Activated naive CD8-positive, alpha-beta T cell treated with anti-CD3 and anti-CD28 coated beads, Interleukin-2, amount 50 U/mL, for 16 hours (primary cell): ENCODE measurements at places on chromosomes 5 and 9.

GRCh38 chr9:99057665-99058625 is 47.0 kb upstream of the TGFBR1 start:
- peak; percentile 13 for DNase-seq

DNA sequence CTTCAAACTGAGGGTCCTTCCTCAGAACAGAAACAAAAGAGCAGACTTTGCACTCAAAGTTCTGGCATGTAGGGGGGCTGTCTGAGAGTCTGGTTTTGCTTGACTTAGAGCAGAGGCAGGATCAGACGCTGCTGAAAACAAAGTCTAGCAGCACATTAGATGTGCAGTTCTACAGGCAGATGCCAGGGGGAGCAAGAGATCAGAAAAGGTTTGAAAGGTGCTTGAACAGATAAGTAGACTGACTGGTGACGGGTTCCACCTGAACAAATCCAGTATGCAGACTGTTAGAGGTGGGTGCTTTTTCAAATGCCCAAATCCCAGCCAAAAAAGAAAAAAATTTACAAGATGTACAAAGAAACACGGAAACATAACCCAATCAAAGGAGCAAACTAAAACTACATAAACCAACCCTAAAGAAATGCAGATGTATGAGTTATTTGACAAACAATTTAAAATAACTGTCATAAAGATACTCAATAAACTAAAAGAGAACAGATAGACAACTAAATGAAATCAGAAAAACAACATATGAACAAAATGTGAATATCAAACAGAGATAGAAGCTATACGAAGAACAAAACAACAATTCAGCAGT is 194.7 kb upstream of the FREM1 start:
- DNase-seq, result no peak

GRCh38 chr5:112023766-112024165 is 266.8 kb upstream of the NREP start:
- DNase-seq, result no peak

DNA sequence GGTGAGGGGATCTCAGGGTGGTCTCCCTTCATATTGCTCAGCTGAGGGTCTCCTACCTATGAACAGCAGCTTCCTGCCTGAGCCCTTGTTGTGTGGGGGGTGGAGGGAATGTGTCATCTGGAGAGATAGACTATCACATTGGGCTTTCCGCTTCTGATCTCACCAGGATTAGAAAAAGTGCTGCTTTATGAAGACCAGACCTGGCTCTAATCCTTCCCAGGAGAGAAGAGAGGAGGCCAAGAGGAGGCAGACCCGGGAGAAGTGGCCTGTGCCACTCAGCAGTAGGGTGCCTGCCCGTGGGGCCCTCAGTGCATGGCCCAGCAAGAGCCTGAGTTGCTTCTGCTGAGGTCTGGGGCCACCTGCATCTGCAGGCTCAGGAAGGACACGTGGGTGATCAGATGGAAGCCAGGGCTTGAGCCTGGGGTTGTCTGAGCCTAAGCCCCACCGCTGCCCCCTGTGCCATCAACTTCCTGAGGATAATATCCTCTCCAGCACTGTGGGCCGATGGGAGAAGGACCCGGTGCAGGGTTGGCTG is 22.1 kb upstream of the COL5A1 start:
- no peak for DNase-seq

DNA sequence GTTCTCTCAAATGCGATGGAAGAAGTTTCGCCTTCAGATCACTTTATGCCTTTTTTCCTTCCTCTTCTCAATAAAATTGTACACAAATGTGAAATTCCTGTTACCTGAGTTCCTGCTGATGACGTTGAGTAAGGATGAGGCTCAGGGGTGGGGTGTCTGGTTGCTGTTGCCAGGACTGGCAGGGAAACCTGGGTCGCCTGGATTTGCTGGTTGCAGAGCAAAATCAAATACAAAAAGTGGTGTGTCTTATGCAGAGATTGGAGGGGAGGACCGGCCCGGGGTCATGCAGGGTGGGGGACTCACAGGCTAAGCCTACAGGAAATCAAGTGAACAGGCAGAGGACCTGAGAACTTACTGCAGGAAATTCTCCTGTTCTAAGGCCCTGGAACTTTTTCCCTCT is 39.2 kb downstream of the ANXA2R start:
- DNase-seq, result no peak

- no peak for DNase-seq
Observed at GRCh38 chr9:129408535-129409215, 212.2 kb downstream of the C9orf50 start.

DNA sequence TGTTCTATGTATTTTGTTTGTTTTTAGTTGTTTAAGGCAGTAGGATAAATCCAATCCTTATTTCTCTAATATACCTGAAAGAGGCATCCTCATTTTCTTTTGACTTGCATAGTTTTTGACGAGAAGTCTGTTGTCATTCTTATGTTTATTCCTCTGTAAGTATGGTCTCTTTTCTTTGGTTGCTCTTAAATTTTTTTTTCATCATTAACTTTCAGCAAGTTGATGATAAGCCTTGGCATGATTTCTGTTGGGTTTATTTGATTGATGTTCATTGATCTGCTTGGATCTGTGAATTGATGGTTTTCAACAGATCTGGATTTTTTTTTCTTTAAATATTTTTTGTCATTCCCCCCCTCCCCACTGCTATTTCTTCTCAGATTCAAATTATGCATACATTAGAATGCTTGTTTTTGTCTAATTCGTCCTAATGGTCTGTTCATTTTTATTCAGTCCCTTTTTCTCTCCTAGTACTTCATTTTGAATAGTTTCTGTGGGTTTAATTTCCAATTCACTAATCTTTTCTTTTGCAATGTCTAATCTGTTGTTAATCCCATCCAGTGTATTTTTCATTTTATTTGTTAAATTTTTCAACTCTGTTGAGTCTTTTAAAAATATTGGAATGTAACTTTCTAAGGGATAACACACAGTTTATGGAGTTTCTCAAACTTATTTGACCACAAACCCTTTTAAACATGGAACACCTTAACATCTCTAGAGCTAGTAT is 495.9 kb downstream of the CSNK1G3 start:
- DNase-seq, result no peak

- no peak for DNase-seq
Observed at GRCh38 chr5:159765760-159766517, 150.3 kb upstream of the ADRA1B start.

DNA sequence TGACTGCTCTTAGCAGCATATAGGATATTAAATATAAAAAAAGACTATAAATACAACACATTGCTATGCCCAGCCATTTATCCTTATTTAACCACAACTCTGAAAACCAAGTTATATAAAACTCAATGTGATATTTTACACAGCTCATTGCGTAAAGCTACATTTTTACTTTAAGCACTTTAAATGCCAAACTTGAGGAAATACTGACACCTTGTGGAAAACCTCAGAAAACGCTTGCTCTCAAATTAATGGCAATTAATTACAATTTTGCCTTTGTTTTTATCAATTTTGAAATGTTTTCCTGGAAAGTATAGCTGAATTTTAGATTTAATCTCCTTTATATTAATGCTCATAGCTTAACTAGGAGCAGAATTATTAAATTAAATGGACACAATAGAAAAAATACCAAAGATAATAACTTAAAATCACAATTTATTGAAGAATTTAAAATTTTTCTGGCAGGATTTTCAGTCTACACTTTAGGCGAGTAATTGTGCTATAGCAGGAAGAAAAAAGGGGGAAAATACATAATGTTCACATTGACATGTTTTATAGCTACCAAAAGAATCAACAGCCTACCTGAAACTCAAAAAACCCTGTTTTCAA is 25.2 kb upstream of the PLAC8L1 start:
- no peak for DNase-seq

DNA sequence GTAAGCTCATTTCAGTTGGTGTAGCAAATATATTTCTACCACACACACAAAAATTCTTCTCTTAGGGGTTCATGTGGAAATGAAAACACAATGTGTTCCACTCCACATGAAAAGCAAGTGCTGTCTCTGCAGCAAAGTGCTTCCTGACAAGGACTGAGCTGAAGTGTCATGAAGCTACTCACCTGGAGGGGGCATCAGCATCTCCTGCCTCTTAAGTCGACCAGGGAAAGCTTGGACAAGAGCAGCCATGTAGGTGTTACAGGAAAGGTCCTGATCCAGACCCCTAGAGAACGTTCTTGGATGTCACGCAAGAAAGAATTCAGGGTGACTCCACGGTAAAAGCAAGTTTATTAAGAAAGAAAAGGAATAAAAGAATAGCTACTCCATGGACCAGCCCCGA is 62.8 kb downstream of the SV2C start:
- no peak for DNase-seq

DNA sequence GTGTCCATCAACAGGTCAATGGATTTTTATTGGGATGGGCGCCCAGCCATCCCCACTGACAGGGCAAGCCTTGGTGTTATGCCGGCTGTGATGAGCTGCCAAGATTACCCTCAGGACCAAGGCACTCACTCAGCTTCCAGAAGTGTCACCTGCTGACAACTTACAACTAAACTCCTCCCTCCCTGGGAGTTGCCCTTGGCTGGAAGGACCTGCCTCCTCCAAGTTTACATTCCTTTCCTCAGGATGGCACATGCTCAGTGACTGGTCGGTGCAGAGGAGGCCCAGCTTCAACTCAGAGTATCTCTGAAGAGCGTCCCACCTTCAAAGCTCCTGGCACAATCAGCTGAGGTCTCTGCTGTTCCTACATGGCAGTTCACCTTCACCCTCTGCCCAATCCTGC is 52.5 kb upstream of the ZBTB43 start:
- no peak for DNase-seq

DNA sequence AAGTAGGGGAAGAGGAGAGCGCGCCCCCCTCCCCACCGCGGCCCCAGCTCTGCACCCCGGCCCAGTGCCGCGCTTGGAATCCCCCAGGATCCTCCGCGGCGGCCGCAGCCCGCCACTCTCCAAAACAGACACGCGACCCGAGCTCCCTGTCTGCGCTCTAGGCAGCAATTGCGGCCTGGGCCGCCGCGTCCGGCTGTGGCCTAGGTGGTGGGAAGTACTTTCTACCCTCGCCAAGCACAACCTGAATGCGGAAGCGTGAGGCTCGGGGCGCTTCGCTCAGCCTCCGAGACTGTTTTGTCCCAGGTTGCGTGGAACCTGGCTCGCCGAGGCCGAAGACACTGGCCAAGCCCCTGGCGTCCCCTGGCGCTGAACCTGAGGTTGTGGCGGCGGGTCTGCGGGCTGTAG is 3.3 kb upstream of the FOXB2 start:
- DNase-seq, result no peak

- DNase-seq, result no peak
Observed at GRCh38 chr5:54362434-54362833, 52.1 kb upstream of the ARL15 start.

- DNase-seq, result no peak
Observed at GRCh38 chr5:166050531-166050930, 2240.9 kb upstream of the WWC1 start.
